ENCODE measurements at places on chromosomes 7 and 10. TPM values are rescaled to one million over a fixed set of nuclear protein-coding genes. Genes with fewer than 3 reads are reported as not detected.

The CFAP58 gene
- 1.1 TPM for total RNA-seq

DNA sequence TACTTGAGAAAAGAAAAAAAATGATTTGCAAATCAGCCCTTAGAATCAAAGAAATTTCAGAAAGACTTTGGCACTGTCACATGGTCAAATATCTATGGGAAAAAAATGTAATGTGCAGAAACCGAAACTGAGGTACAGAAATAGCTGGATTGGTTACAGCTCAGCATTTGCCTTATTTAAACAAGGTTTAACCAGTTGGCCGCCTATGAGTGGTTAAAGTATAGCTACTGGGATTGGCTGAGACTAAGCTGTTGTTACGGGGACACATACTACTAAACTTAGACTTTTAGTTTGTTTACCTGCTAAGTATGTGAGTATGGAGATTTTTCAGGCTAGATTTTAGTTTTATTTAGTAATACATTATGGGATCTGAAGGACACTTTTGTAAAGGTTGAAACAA lies 38.6 kb downstream of the SFTPD start:
- DNase-seq = no peak

- no peak for DNase-seq
Measured at GRCh38 chr7:128206747-128207500, 34.2 kb upstream of the LEP start.

DNA sequence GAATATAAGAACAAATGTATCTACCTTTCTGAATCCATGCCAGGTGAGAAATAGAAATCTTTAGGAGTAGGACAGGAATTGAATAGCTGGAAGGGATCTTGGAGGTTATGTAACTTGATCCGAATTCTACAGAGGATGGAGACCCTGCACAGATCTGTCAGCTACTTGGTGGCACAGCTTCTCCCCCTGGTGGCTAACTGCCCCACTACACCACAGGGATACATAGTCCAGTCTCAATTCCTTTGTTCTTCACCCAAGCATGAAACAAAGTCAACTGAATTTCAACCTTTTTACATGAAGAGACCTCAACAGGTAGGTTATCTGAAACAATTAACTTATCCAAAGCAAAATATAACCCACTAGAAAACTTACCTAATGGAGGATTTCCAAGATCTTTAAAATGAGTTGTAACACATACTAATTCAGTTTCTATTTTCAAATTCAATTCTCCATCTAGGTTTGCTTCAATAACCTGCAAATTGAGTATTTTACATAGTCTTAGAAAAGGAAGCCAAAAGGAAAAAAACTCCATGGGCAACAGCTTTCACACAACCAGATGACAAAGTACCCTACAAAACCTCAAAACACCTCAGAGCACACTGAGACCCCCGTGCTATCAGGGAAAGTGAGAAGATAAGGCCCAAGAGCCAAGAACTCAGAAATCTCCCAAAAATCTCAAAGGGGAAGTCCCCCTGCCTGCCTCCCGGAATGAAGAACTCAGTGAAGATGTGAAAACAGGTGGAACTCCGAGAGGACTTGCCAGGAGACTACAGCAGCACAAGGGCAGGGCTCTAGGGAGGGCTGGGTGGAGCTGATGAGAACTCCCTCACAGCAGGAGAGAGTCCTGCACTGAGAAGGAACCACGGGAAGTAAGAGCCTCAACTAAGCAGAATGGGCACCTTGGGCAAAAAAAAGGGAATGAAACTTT lies 10.3 kb downstream of the HUS1 start:
- peak; percentile 45 for DNase-seq

DNA sequence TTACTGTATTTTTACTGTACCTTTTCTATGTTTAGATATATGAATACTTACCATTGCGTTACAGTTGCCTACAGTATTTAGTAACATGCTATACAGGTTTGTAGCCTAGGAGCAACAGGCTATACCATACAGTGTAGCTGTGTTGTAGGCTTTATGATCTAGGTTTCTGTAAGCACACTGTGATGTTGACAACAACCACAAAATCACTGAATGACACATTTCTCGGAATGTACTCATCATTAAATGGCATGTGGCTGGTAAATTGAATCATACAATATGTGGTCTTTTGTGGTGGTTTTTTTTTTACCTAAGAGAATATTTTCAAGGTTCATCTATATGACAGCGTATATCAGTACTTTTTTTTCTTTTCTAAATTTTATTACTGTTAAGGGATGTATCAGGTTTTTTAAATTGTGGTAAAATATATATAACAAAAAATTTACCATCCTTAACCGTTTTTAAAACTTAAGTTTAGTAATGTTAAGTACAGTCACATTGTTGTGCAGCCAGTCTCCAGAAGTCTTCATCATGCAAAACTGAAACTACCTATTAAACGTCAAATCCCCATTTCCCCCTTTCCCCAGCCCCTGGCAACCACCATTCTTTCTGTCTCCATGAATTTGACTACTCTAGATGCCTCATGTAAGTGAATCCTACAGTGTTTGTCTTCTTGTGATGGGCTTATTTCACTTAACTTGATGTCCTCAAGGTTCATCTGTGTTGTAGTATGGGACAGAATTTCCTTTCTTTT lies 21.5 kb downstream of the BTAF1 start:
- DNase-seq = no peak

DNA sequence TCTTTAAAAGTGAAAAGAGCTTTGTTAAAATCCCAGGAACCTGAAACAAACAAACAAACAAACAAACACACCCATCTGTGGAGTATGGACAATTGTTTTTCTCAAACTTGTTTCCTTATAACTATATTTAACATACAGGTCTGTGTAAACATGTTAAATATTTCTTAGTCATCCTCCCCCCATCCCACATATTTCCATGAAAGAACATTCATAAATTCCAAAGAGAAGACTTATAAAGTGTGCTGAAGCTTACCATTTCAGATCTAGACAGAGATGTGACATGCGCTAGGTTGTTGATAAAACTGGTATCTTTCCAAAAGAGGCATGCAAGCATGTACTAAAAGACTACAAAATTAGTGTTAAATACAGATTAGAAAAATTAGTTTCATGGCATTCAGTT lies 6.5 kb downstream of the FKBP14 start:
- DNase-seq = no peak

DNA sequence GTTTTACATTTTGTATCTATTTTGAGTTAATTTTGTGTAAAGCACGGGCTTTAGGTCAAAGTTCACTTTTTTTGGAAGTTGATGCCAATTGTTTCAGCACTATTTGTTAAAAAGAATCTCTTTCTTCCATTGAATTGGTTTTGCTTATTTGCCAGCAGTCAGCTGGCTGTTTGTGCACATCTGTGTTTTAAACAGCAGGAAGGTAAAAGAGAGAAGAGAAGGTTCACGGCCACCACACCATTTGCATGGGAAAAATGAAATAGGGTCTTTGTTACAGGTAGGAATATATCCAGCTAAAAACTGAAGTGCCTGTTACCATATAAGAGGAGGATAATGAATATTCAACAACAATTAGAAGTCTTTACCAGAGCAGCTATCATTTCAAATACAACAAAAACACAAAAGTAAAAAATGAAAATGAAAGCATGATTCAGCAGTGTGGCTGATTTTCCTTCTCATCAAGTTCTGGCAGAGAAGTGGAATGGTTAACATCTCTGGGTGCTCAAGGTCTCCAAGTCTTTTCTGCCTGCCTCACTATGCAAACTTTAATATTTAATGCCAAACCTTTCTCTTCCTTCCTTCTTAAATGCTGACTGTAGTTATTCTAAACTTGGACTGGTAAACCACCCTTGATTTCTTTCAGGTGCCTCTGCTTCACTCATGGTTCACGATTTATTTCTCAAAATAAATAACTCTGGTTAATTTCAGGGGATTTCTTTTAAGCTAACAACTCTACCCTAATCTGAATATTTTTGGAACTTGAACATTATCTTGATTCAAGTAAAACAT lies 841.5 kb downstream of the GRM8 start:
- DNase-seq = no peak

- DNase-seq = no peak
Measured at GRCh38 chr10:76632767-76633051, 1004.9 kb downstream of the KCNMA1 start.

DNA sequence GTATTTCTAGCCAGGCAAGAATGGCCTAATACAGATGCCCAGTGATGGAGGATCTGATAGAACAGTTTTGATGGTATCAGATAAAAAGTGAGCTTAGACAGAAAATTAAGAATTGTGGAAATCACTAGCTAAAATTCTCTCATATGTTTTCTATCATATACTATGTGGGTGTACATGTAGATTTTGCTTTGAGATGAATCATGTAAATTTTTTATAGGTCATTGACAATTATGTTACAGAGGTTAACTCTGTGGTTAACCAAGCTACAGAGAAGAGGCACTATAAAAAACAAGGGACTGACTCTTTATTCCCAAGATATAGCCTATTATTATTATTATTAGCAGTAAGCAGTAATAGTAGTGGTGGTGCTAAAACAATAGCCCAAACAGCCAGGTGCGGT lies 156.5 kb downstream of the ITGA8 start:
- no peak for DNase-seq

DNA sequence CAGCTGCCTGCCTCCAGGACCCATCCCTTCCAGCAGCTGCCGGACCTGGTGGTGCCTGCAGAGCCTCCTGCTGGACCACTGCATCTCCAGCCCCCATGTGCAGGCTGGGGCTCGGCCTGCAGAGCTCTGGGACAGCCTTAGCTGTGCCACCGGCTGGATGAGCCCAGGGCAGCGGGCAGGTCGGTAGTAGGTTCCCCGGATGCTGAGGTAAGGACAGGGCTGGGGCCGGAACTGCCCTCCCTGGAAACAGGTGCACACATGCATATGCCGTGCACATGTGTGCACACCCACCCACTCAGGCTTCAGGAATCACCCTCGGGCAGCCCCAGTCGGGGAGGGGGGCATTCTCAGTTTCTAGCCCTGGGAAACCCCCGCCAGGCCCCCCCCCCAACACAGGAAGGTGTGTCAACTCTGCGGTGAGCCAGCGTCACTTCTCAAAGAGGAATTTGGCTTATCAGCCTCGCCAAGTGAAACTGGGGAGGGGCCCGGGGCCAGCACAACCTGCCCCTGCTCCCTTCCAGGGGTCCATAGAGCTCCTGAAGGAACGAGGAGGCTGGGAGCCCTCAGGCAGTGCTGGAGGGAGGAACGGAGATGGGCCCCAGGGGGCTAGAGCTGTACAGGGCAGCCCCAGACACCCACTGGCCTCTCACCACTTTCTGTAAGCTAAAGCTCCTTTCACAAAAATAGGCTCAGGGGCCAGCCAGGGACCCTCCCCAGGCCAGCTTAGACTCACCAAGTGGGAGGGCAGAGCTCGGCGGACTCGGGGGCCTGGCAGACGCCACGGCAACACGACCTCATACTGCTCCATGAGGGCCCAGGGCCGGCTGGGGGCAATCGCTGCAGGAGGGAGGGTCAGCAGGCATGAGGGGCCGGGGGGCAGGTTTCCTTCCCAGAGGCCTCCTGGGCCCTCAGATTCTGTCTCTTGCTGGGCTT lies 1.7 kb downstream of the ADAM8 start:
- no peak for DNase-seq

- no peak for DNase-seq
Measured at GRCh38 chr10:22986771-22987542, 59.1 kb downstream of the ARMC3 start.

DNA sequence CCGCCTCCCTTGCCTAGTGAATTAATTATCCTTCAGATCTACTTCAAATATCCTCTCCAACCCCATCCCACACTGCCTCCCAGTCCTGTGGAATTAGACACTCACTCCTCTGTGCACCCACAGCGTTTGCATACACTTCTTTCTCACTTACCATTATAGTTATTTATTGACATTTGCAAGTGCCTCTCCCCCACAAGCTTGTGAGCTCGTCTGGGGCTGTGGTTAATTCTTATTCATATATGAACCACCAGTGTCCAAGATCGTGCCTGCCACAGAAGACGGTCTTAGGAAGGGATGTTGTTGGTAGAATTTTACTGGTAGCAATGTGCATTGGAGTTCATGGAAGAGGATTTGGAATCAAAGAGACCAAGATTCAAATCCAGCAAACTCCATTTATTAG lies 68.1 kb upstream of the AOAH start:
- no peak for DNase-seq

GRCh38 chr7:101865031-101865430 lies 47.6 kb downstream of the CUX1 start:
- DNase-seq = no peak

- no peak for DNase-seq
Measured at GRCh38 chr7:3057066-3057420, 13.4 kb upstream of the CARD11 start.

DNA sequence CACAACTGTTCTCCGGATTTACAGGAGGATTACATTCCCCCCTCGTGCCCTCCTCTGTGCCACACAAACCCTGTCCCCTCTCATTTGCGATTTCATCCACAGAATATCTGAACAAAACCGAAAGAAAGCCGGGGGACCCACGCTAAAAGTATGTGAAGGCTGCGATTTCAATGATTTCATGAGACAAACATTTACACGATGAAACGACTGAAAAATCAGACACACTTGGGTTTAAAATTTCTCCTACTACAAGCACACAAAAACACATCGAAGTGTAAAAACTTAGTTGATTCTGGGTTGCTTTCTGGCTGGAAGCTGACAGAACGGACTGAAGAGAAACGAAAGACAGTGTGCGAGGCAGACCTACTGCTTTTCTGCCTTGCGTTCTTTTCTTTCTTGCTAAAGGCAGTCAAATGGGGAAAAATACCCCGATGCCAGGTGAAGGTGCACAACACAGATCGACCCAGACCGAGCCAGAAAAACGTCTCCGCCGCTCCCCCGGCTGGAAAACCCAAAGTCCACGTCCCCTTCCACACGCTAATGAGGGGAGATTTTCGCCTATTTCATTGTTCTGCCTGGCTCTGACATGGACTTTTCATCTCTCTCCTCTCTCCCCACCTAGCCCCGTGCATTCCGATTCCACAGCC lies 1.2 kb downstream of the HIPK2 start:
- DNase-seq = no peak

DNA sequence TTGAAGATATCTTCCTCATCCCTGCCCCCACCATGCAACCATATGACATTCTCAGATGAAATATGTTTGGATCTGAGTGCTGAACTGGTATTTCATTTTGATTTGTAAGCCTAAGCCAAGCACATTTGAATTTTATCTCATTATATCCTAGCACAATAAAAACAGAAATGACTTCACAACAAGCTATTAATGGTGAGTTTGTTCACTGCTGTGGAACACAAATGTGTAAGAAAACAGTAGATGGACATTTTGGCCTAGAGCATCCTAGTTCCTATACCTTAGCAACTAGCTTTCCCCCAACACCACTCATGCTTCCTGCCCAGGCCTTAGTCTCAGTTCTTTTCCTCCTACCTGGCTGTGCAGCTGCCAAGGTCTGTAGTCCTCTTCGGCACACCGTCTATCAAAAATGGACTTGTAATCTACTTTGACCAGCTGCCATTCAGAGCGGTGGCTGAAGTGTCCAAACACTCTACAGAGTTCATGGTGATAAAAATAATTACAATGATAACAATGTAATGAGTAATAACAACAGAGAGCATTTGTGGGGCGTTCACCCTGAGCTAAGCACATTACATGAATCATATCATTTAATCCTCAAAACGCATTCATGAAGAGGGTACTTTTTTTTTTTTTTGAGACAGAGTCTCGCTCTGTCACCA lies 491.9 kb downstream of the SORCS1 start:
- no peak for DNase-seq

DNA sequence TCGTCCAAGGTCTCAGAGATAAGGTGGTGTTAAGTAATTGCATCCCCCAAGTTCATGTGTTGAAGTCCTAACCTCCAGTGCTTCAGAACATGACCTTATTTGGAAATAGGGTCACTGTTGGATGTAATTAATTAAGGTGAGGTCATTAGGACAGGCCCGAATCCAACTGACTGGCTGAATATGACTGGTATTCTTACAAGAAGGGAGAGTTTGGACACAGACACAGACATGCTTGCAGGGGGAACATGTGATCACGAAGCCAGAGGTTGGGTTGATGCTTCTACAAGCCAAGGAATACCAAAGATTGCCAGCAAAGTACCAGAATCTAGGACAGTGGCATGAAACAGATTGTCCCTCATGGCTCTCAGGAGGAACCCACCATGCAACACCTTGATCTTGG lies 173.5 kb upstream of the LYZL2 start:
- no peak for DNase-seq
